ENCODE measurements at places on chromosomes 2 and 18. TPM values are rescaled to one million over a fixed set of nuclear protein-coding genes. Genes with fewer than 3 reads are reported as not detected.

The HOXD4 gene
- not detected for total RNA-seq

The DSG3 gene
- total RNA-seq = not detected

The CHST9 gene
- not detected for total RNA-seq

The NEU2 gene
- total RNA-seq = not detected

DNA sequence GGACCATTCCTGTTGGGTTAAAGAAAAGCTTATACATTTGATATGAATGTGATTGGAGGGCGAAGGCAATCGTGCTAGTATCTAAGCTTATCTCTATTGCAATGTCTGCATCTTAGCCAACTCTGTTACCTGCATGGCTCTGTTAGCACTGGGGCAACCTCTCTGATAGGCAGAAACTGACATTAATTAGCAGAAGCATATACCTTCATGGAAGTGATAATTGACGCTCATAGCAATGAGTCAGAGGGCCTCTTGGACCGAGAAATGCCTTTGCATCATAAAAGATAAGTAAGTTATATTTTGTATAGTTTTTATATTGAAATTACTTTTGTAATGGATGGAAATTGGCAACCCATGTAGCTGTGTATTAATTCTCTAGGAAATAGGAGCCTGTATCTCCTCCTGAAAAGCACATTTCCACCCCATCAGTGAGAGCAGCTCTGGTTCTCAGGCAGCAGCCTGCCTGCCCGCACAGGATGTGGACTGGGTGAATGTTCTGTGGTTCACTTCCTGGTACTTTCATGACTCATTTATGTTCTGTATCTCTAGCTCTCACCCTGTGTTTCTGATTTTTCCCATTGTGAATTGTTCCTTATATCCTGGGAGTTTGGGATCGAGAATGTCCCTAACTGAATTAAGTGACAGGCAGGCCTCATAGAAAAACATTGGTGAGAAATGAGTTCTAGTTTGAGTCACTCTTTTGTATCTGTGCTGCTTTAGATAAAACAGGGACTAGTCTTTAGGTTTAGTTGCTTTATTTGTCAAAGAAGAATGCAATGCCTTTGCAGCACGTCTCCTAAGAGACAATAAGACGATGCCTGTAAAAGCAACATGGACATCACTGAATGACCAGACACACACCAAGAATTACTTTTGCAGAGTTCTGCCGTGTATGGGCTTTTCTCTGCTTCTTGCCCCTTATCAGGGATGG, 344.9 kb downstream of the DCDC2C start:
- no peak overlapping the region for H3K4me3 ChIP-seq
- H3K27me3 ChIP-seq = no peaks in the 10 kb centered on the region
- peak; percentile 14 for DNase-seq
- no peaks in the 10 kb centered on the region for H3K36me3 ChIP-seq

DNA sequence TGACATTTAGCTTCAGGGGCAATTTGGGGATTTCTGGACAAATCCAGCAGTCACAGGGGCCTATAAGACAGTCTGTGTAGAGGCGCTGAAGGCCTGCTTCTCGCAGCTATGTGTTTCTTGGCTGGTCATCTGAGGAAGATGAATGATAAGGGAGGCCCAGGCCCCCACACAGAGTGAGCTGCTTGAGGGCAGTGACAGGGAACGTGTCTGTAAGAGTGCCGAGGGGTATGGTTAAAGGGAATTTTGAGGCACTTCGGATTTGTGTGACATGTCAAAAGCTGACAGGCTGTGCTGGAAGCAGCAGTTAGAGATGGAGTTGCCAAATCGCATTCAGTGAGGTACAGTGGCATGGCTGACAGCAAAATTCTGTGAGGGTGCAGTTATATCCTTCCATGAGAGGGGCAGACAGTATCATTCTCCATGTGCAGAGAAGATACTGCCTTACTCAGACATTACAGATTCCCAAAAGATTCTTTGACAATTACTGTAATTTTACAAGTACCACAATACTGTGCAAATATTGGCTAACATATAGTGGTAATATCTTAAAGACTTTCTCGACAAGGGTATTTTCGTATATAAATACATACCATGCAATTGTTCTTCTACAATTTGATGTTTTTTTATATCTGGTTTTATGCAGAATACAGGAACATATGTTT, 74.0 kb downstream of the CERS6 start:
- no peaks in the 10 kb centered on the region for H3K27me3 ChIP-seq
- no peak overlapping the region for H3K4me3 ChIP-seq
- H3K36me3 ChIP-seq = peaks cover 18% of the 10 kb centered on the region
- H3K27ac ChIP-seq = no peak overlapping the region
- H3K4me1 ChIP-seq = peaks cover 41% of the 10 kb centered on the region

DNA sequence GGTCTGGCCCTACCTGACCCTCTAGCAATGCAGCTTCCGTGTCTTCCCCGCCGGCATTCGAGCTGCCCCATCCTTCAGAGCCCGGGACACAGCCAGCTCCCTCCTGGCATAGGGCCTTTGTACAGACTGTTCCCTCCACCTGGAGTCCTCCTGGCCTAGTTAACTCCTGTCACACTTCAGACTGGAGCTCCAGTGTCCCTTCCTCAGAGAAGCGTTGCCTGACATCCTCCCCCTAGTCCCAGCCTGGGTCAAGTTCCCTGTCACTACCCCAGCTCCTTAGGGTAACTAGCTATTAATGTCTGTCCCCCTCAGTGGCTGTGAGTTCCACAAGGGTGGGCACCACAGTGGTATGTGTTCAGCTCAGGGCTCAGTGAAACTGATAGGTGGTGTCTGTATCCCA, 45.5 kb upstream of the LOXHD1 start:
- DNase-seq = no peak
- no peaks in the 10 kb centered on the region for H3K36me3 ChIP-seq
- H3K27ac ChIP-seq = no peak overlapping the region
- no peaks in the 10 kb centered on the region for H3K27me3 ChIP-seq
- no peak overlapping the region for H3K4me3 ChIP-seq

GRCh38 chr2:8676191-8676920, 5.5 kb upstream of the ID2 start:
- H3K27ac ChIP-seq = no peak overlapping the region
- no peak overlapping the region for H3K4me3 ChIP-seq
- peaks cover 30% of the 10 kb centered on the region for H3K4me1 ChIP-seq
- DNase-seq = no peak
- peaks cover 10% of the 10 kb centered on the region for H3K36me3 ChIP-seq
- peaks cover 61% of the 10 kb centered on the region for H3K27me3 ChIP-seq

DNA sequence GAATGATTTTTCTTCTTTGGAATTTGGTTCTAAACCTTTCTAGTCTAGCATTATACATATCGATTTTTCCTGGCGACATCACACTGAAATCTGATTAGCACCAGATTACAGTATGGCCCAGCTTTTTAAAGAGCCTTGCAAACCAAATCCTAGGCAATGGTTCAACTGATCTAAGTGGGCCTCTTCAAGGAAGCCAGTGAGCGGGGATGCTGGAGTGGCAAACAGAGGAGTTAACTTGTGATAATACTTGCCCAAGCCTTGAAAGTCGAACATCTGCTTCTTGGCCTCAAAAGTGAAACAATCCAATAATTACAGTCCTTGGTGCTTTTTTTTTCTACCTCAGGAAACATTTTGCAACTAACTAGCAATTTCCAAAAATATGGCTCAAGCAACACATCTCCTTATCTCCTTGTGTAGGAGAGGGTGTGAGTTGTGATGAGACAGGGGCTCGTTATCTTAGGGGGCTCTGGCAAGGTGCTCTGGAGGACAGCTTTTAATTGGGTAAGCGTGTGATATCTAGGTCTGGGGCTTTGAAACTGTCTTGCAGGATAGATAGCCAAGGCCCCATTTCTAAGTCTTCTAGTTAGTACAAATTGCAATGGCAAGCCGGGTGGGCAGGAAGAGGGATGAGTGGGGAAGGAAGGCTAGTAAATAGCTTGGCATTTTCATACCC, 240.2 kb upstream of the CCDC68 start:
- H3K4me1 ChIP-seq = no peaks in the 10 kb centered on the region
- no peak overlapping the region for H3K27ac ChIP-seq
- no peak for DNase-seq
- no peaks in the 10 kb centered on the region for H3K27me3 ChIP-seq
- no peak overlapping the region for H3K4me3 ChIP-seq

GRCh38 chr18:28152354-28152753, 24.6 kb downstream of the CDH2 start:
- no peak overlapping the region for H3K4me3 ChIP-seq
- no peak overlapping the region for H3K27ac ChIP-seq
- no peaks in the 10 kb centered on the region for H3K36me3 ChIP-seq
- H3K27me3 ChIP-seq = no peaks in the 10 kb centered on the region
- DNase-seq = no peak
- no peaks in the 10 kb centered on the region for H3K4me1 ChIP-seq

DNA sequence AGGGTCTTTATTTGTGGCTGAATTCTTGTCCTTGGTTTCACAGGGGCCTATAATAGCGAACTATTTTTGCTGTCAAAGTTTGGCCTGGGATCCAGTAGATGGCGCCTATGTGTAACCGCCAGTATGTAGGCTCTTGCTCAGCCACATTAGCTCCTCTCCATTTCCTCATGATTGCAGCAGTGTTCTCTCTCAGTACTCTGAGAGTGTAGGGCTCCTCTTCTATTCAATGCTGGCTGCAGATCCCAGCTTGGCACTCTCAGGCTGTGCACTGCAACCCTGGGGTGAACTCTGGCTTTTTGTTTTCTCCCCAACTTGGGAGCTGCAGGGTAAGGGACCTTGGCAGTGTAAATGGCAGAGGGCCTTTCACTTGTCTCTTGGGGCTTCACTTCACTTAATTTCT, 344.6 kb upstream of the CHAC2 start:
- H3K36me3 ChIP-seq = no peaks in the 10 kb centered on the region
- no peaks in the 10 kb centered on the region for H3K27me3 ChIP-seq
- H3K4me1 ChIP-seq = no peaks in the 10 kb centered on the region

DNA sequence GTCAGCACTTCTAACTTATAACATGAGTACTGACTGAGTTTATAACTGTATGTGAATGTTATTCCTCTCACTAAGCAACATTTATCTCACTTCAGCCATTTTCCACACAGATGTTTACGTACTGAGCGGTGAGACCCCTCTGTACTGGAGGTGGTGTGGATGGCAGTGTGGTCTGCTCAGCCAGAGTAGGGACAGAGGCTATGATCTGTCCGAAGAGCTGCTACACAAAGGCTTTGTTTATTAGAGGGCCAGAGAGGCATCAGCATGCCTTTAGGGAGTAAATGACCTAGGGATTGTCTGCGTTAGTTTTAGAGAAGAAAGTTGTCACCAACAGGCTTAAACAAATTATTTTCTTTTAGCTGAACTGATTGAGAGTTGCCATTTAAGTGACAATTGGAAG, 23.2 kb upstream of the TACR1 start:
- H3K36me3 ChIP-seq = no peaks in the 10 kb centered on the region
- no peak overlapping the region for H3K4me3 ChIP-seq
- no peak for DNase-seq
- peaks cover 3% of the 10 kb centered on the region for H3K27me3 ChIP-seq

- peaks cover 3% of the 10 kb centered on the region for H3K27me3 ChIP-seq
- H3K27ac ChIP-seq = no peak overlapping the region
- no peaks in the 10 kb centered on the region for H3K36me3 ChIP-seq
- no peak overlapping the region for H3K4me3 ChIP-seq
- DNase-seq = no peak
Measured at GRCh38 chr2:13000664-13001363, 284.1 kb downstream of the TRIB2 start.

DNA sequence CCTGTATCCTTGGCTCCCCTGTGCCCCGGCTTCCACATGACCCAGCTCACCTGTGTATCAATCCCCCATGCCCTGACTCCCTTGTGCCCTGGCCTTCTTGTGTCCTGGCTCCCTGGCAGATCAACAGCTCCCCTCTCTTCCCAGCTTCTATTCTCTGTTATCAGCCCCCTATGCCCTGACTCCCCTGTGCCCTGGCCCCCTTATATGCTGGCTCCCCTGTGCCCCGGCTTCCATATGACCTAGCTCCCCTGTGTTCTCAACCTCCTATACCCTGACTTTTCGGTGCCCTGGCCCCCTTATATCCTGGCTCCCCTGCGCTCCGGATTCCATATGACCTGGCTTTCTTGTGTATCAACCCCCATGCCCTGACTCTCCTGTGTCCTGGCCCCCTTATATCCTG, 209.2 kb downstream of the LOXHD1 start:
- no peaks in the 10 kb centered on the region for H3K36me3 ChIP-seq
- H3K27ac ChIP-seq = no peak overlapping the region
- H3K4me1 ChIP-seq = no peaks in the 10 kb centered on the region
- no peak for DNase-seq
- peaks cover 10% of the 10 kb centered on the region for H3K27me3 ChIP-seq

- DNase-seq = no peak
Measured at GRCh38 chr18:68148863-68149262, 566.0 kb downstream of the TMX3 start.

GRCh38 chr2:69945441-69945840, 16.0 kb downstream of the ASPRV1 start:
- H3K27me3 ChIP-seq = no peaks in the 10 kb centered on the region
- H3K27ac ChIP-seq = peak overlapping the region; percentile 47
- no peak for DNase-seq
- no peak overlapping the region for H3K4me3 ChIP-seq

DNA sequence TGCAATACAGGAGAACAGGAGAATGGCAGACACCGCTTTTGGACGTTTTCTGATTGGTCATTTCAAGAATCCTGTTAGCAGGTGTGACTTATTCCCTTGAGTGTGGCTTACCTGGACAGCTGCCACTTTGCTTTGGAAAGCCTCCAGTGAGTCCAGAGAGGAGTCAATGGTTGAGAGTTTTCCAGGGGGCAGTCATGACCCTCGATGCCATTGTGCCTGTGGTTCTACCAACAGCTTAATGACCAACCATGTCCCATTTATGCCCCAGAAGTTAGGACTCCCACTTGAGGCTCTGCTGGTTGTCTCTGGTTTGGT, 12.4 kb downstream of the IGFBP2 start:
- peaks cover 9% of the 10 kb centered on the region for H3K4me1 ChIP-seq
- H3K27ac ChIP-seq = no peak overlapping the region
- H3K36me3 ChIP-seq = peaks cover 16% of the 10 kb centered on the region

DNA sequence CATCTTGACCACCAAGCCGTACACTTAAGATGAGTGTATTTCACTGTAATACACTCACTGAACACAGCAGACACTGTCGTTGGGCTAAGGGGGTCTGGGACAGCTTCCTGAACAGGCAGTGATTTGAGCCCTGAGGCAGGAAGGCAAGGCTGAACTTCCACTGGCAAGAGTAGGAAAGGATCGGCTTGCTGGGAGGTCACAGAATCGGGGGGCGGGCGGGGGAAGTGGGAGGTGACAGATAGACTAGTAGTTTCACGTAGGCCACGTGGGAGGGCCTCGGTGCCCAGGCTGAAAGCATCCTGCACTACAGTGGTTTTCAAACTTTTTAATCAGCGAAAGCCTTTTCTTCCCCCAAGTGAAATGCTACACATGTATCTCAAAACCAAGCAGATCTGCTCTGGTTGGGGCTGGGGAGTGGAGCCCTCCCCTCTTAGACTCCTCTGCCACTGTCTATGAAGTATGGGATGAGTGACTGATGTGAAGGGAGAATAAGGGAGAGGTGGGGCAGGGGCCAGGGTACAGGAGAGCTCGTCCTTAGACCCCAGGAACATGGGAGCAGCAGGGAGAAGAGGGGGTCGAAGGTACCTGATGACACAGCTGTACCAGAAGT, 8.6 kb downstream of the PARD6G start:
- DNase-seq = no peak
- no peaks in the 10 kb centered on the region for H3K4me1 ChIP-seq
- H3K27ac ChIP-seq = no peak overlapping the region
- H3K27me3 ChIP-seq = peaks cover 37% of the 10 kb centered on the region

- H3K27ac ChIP-seq = no peak overlapping the region
- H3K4me3 ChIP-seq = no peak overlapping the region
- no peaks in the 10 kb centered on the region for H3K4me1 ChIP-seq
- DNase-seq = no peak
- no peaks in the 10 kb centered on the region for H3K36me3 ChIP-seq
Measured at GRCh38 chr2:105487142-105488069, 88.6 kb upstream of the FHL2 start.

GRCh38 chr2:129977986-129978385, 1.5 kb upstream of the RAB6C start:
- no peaks in the 10 kb centered on the region for H3K36me3 ChIP-seq
- H3K27me3 ChIP-seq = peaks cover 77% of the 10 kb centered on the region
- DNase-seq = no peak
- H3K27ac ChIP-seq = no peak overlapping the region
